Effector memory CD8-positive, alpha-beta T cell (primary cell): ENCODE measurements at places on chromosomes 7 and 10.

- DNase-seq, result no peak
- no peaks in the 10 kb centered on the region for H3K4me1 ChIP-seq
- no peaks in the 10 kb centered on the region for H3K27me3 ChIP-seq
- H3K27ac ChIP-seq, result no peak overlapping the region
- H3K36me3 ChIP-seq, result no peaks in the 10 kb centered on the region
- no peak overlapping the region for H3K4me3 ChIP-seq
Measured at GRCh38 chr7:80151274-80151665, 16.6 kb downstream of the GNAI1 start.

- H3K27ac ChIP-seq, result peak overlapping the region; percentile 97
- DNase-seq, result no peak
- H3K36me3 ChIP-seq, result peaks cover 70% of the 10 kb centered on the region
- H3K4me3 ChIP-seq, result peak overlapping the region; percentile 97
Measured at GRCh38 chr10:8052341-8052955, 2.0 kb upstream of the GATA3 start.

GRCh38 chr7:845731-846130, 13.5 kb downstream of the SUN1 start:
- no peaks in the 10 kb centered on the region for H3K27me3 ChIP-seq
- no peaks in the 10 kb centered on the region for H3K4me1 ChIP-seq
- peaks cover 40% of the 10 kb centered on the region for H3K36me3 ChIP-seq

DNA sequence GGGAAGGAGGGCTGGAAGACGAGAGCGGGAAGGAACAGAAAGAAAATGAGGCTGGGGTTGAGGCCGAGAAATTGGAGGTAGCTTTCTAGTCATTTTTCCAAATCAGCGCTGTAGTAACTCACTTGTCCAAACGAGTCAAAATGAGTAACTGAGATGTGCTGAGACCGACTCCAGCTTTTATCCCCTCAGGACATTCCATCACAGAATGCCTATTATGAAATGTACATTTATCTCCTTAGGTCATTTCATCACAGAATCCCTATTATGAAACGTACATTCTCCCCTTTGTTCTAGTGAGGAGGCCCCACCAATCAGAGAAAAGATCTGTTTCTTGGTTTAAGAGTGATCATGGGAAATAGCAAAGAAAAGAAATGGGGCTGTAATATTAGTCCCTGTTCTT, 55.7 kb upstream of the AMPH start:
- no peak for DNase-seq
- H3K4me3 ChIP-seq, result no peak overlapping the region
- no peaks in the 10 kb centered on the region for H3K36me3 ChIP-seq
- peaks cover 45% of the 10 kb centered on the region for H3K27me3 ChIP-seq
- H3K4me1 ChIP-seq, result no peaks in the 10 kb centered on the region

DNA sequence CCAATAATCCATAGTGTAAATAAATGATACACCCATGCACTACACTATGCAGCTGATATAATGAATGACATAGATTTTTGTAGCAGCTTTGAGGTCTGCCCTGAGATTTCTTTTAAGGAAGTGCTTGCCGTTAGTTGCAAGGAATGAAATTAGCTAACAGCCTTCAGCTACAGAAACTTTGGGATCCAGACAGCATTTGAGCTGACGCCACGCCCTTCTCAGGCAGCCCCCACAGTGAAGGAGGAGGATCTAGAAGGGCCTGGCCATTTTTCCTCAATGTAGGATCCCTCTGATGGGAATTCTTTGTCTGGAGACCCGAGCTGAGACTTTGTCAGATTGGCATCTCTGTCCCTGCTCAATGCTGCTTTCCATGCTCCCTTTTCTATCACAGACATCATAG, 6.1 kb upstream of the PDK4 start:
- H3K36me3 ChIP-seq, result no peaks in the 10 kb centered on the region
- no peak overlapping the region for H3K4me3 ChIP-seq
- no peaks in the 10 kb centered on the region for H3K4me1 ChIP-seq

GRCh38 chr7:20270867-20271266, 53.7 kb upstream of the MACC1 start:
- DNase-seq, result no peak
- no peaks in the 10 kb centered on the region for H3K27me3 ChIP-seq
- no peak overlapping the region for H3K27ac ChIP-seq
- no peak overlapping the region for H3K4me3 ChIP-seq
- no peaks in the 10 kb centered on the region for H3K4me1 ChIP-seq
- H3K36me3 ChIP-seq, result peaks cover 3% of the 10 kb centered on the region

DNA sequence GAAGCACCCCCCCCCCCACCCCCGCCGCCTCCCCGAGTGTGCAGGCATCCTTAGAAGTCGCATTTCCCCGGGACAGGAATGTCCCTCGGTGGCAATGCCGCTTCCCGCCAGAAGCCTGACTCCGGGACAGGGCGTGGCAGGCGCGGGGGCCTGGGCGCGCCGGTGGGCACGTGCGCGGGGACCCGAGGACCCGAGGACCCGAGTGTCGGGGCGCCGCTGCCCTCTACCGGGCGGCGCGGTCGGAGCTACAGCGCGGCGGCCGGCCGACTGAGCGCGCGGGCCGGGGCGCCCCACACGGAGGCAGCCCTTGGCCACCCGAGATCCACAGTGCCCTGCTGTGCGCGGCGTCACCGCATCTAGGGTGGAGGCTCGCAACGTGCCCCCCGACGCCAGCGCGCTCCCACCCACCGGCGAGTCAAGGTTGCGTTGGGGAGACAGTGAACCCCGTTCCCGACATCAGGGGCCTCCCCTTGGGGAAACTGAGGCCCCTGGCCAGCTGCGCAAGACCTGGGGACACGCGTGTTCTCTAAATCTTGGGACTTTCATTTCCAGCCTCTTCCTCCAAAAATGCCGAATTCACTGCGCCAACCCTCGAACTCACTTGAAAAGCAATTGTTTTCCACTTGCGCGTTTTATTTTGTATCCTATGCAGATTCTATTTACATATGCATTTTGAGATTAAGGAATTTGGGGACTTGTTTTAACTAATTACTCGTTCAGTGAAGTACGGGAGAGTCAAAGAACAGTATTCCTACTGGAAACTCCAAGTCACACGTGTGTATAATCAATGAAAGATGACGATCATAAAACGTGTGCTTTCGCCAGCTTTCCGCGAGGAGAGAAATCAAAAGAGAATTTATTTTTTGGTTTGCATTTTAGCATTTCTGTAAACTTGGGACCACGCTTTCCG, 3.1 kb upstream of the CUX1 start:
- peaks cover 5% of the 10 kb centered on the region for H3K36me3 ChIP-seq
- H3K27me3 ChIP-seq, result no peaks in the 10 kb centered on the region
- H3K4me1 ChIP-seq, result peaks cover 17% of the 10 kb centered on the region
- H3K4me3 ChIP-seq, result peak overlapping the region; percentile 93
- peak overlapping the region; percentile 55 for H3K27ac ChIP-seq

DNA sequence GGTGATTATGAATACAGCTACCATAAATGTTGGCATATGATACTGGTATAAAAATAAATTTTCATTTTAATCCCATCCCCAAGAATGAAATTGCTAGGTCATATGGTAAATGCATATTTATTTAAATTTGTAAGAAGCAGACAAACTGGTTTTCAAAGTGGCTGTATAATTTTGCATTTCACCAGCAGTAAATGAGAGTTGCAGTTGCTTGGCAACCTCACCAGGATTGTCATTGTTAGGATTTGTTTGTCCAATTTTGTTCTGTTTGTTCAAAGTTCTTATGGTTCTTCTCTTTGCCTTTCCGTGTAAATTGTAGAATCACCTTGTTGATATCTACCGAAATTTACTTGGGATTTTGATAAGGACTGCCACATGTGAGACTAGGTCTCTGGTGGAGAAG, 237.4 kb downstream of the OTUD1 start:
- H3K4me3 ChIP-seq, result no peak overlapping the region
- H3K27me3 ChIP-seq, result no peaks in the 10 kb centered on the region
- no peaks in the 10 kb centered on the region for H3K4me1 ChIP-seq
- H3K36me3 ChIP-seq, result no peaks in the 10 kb centered on the region
- DNase-seq, result no peak
- no peak overlapping the region for H3K27ac ChIP-seq

- no peak for DNase-seq
- H3K36me3 ChIP-seq, result no peaks in the 10 kb centered on the region
- H3K4me3 ChIP-seq, result no peak overlapping the region
- no peak overlapping the region for H3K27ac ChIP-seq
- H3K27me3 ChIP-seq, result peaks cover 11% of the 10 kb centered on the region
- peaks cover 3% of the 10 kb centered on the region for H3K4me1 ChIP-seq
Measured at GRCh38 chr7:127404286-127405072, 12.0 kb upstream of the ZNF800 start.

DNA sequence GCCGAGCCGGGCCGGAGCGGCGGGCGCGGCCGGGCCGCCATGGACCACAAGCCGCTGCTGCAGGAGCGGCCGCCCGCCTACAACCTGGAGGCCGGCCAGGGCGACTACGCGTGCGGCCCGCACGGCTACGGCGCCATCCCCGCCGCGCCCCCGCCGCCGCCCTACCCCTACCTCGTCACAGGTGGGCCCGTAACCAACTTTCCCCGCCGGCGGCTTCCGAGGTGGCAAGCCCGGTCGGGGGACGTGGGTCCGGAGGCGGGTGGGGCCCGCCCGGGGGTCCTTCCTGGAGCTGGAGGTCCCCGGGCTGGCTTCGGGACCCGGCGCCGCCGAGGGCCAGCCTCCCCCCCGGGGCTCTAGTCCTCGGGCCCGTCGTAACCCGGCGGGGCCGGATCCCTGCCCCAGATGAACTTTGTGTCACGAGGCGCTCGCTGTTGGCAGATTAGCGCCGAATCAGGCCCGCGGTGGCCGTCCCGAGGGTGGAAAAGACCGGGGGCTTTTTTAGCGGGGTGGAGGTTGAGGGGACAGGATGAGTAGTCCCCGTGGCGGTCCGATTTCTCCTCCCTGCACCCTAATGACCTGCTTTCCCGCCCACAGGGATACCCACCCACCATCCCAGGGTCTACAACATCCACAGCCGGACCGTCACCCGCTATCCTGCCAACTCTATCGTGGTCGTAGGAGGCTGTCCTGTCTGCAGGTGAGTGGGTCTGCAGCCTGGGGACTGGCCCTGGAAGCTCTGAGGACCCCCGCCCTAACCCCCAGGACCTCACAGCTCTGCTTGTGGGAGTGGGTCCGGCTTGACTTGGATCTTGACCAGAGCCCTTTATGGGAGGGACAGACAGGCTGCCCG, 496 bp downstream of the BRI3 start:
- peak overlapping the region; percentile 89 for H3K4me3 ChIP-seq
- peak overlapping the region; percentile 90 for H3K27ac ChIP-seq
- H3K27me3 ChIP-seq, result no peaks in the 10 kb centered on the region
- H3K4me1 ChIP-seq, result peaks cover 28% of the 10 kb centered on the region
- DNase-seq, result no peak

GRCh38 chr7:138865843-138866242, 67.8 kb upstream of the ATP6V0A4 start:
- DNase-seq, result peak; percentile 26
- no peaks in the 10 kb centered on the region for H3K4me1 ChIP-seq
- peak overlapping the region; percentile 42 for H3K27ac ChIP-seq
- no peaks in the 10 kb centered on the region for H3K36me3 ChIP-seq
- no peak overlapping the region for H3K4me3 ChIP-seq

- H3K4me1 ChIP-seq, result no peaks in the 10 kb centered on the region
- no peak for DNase-seq
- no peak overlapping the region for H3K4me3 ChIP-seq
- no peaks in the 10 kb centered on the region for H3K36me3 ChIP-seq
Measured at GRCh38 chr7:114412548-114412947, 2.1 kb upstream of the FOXP2 start.

DNA sequence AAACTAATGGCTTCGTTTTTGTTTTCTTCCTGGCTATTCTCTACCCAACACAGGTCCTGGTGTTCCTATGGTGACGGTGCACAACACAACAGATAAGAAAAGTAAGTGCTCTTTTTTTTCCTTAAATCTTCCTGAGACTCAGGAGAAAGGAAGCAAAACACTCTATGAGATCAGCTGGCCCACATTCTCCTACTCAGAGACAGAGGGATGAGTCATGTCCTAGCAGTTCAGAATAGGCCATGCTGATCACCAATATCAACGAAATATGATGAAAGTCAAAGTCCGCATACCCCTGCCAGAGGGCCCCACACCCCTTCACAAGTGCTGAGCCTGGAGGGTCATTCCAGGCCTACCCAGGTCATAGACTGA, 149.2 kb downstream of the PAXIP1 start:
- H3K4me1 ChIP-seq, result no peaks in the 10 kb centered on the region
- no peaks in the 10 kb centered on the region for H3K36me3 ChIP-seq
- H3K27ac ChIP-seq, result no peak overlapping the region
- no peak for DNase-seq
- H3K4me3 ChIP-seq, result no peak overlapping the region

GRCh38 chr10:46293832-46294640, 7.2 kb downstream of the ANTXRL start:
- DNase-seq, result no peak
- no peak overlapping the region for H3K27ac ChIP-seq
- peaks cover 12% of the 10 kb centered on the region for H3K4me1 ChIP-seq

DNA sequence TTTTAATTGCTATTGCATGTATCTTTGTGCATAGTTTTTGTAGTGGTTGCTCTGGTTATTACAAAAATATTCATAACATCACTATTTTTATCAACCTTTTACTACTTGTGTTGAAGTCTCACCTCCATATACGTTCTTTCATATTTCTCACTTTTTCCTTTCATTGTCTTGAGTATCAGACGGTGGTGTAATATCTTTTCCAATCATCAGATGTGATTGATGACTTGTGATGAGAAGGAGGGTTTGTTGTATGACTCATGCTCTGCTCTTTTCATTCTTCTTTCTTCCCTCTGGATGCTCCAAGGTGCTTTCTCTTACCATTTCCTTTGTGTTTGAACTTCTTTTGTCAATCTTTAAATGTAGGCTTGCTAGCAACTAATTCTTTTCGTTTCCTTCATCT, 310.2 kb downstream of the TNS3 start:
- no peaks in the 10 kb centered on the region for H3K27me3 ChIP-seq
- H3K4me3 ChIP-seq, result no peak overlapping the region
- H3K27ac ChIP-seq, result no peak overlapping the region
- DNase-seq, result no peak
- no peaks in the 10 kb centered on the region for H3K4me1 ChIP-seq

DNA sequence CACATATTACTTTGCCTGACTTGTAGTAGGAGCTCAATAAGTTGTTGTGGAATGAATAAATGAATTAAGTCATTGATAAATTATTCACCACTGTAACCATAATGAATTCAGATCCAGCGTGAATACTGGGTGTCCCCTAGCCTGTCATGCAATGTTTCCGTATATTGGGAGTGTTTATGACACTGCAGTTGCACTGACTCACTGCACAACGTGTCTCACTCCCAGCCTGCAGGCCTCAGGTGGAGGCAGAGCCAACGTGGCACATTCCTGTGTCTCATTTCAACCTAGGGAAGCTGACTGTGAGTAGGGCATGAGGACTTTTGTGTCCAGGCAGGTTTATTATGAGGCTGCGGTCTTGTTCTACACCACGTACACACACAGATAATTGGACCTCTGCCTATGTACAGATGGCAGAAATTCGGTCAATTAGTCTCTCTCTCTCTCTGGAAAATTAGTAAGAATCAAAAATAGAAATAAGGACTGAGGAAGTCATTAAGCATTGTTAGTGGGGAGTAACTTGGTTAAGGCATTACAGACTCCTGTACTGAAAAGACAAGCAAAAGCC, 299.1 kb upstream of the IGFBP3 start:
- H3K36me3 ChIP-seq, result no peaks in the 10 kb centered on the region
- H3K27ac ChIP-seq, result no peak overlapping the region
- no peak for DNase-seq
- H3K4me1 ChIP-seq, result no peaks in the 10 kb centered on the region
- no peak overlapping the region for H3K4me3 ChIP-seq
- H3K27me3 ChIP-seq, result no peaks in the 10 kb centered on the region
